ENCODE measurements at places on chromosomes 2 and 18.

- DNase-seq = no peak
Measured at GRCh38 chr2:130389783-130390182, 33.9 kb downstream of the PTPN18 start.

- no peak for DNase-seq
Measured at GRCh38 chr2:71347517-71347916, 15.9 kb downstream of the ZNF638 start.

- no peak for DNase-seq
Measured at GRCh38 chr2:99772591-99773331, 282.9 kb upstream of the REV1 start.

DNA sequence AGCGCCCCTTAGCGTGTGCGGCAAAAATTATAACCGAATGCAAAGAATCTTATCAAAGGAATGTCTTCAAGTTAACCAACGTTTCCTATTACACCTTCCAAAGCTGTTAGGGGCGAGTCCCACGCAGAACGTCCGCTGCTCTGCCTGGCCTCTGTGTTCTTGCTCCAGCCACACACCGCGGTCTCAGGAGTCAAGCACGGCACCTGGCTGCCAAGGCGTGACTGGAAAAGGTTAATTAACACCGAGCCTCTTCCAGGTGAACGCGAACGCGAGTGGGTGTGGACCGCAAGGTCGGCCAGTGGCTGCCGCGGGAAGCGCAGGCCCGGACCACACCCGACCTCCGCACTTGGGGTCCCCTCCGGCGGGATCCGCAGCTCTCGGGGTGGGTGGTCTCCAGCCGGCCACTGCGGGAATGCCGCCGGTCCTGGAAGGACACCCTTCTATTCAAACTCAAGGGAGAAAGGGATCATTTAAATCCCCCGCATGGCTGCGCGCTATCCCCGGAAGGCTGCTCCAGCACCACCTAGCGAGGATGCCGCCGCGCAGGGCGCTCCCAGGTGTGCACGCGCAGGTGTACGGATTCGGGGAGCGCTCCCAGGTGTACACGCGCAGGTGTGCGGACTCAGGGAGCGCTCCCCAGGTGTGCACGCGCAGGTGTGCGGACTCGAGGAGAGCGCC lies 830 bp downstream of the CYB5A start:
- no peak for DNase-seq

- DNase-seq = no peak
Measured at GRCh38 chr2:11711751-11712150, 34.7 kb upstream of the LPIN1 start.

DNA sequence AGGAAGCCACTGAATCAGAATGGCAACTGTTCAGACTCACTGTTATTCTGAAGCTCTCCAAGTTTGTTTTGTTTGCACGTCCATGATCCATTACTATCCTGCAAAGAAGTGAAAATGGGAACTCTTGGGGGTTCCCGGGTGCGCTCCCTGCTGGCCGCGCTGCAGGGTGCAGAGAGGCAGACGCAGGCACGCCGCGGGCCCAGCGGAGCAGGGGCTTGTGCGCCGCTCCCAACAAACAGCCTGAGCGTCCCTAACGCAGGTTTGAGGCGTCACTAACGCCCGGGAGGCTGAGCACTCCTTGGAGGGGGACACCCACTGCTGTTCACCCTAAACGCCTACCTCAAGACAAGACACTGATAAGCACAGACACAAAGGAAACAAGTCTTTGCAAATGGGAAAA lies 14.3 kb upstream of the PIEZO2 start:
- no peak for DNase-seq

DNA sequence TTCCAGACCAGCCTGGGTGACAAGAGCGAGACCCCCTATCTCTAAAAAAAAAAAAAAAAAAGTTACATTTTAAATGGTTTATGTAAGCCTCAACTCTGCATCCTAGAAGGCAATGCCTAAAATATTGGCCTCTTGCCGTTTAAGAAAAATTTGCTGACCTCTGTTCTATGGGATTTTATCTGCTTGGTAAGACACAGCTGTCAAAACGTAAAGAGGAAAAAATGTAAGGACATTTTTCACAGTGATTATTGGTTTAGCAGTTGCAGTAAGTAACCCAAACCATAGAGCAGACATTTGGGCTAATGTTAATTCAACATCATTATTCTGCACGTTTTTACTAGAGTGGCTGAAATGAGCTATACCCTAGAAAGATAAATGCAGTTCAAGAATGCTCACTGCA lies 14.4 kb upstream of the E2F6 start:
- DNase-seq = no peak

DNA sequence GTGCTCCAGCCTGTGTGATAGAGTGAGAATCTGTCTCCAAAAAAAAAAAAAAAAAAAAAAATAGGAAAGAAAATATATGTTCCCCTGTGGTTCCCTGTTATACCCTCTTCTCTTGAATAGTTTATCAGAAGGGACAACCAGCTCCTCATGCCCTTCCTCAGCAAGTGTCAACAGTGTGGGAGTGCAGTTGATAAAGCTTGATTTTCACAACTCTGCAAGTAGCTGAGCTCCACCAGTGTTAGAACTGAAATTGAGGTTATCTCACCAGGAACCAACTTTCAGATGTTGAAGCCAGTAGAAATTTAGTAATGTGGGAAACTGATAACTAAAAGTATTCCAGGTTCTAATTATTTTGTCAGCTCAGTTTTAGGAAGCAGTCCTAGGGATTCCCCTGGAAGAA lies 25.1 kb downstream of the NEDD4L start:
- DNase-seq = no peak

- no peak for DNase-seq
Measured at GRCh38 chr2:174593574-174594203, 3.9 kb downstream of the WIPF1 start.

DNA sequence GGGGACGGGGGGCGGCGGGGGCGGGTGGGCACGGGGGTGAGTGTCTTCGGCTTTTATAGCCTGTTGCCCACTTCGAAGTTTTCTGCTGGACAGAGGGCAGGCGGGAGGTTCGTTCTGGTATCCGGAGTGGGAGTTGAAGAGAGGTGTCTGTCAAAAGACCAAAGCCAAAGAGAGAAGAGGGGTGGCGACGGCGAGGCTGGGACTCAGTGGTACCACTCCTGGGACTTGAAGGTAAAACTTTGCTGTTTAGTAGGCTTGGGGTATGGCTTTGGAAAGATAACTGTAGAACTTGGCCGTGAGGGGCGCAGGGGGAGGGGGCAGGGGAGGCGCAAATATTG lies 215.8 kb upstream of the DTNA start:
- no peak for DNase-seq

DNA sequence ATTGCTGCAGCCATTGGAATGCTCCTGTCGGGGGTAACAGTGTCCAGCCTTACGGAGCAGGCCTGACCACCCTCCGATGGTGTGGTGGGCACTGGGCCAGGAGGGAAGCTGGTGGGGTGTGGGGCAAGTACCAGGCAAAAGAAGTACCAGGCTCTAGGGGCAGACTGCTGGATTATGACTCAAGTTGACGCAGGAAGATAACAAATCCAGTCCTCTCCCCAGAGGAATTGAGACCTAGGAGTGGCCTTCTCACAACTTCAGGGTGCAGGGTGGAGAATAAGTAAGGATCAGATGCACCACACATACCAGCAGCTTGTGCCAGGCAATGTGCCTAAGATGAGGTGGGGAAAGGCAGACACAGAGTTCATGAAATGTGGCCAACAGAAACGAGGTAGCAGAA lies 37.9 kb downstream of the SEMA4F start:
- DNase-seq = no peak

DNA sequence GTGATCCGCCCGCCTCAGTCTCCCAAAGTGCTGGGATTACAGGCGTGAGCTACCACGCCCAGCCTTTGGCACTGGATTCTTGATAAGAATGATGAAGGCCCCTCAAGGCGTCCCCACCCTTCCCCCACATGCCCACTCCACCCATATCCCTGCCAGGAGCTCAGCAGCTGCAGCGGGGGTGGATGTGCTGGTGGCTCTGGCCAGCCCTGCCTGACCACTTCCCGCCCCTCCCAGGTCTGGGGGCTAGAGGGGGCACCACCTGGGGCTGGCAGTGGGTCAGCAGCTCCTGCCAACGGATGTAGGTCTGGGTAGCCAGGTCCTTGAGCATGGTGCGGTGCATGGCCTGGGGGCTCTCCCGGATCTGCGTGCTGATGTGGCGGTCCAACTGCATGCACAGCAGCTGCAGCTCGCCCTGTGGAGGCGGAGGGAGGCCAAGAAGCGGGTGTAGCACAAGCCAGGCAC lies 7.8 kb upstream of the SEMA4C start:
- DNase-seq = no peak

DNA sequence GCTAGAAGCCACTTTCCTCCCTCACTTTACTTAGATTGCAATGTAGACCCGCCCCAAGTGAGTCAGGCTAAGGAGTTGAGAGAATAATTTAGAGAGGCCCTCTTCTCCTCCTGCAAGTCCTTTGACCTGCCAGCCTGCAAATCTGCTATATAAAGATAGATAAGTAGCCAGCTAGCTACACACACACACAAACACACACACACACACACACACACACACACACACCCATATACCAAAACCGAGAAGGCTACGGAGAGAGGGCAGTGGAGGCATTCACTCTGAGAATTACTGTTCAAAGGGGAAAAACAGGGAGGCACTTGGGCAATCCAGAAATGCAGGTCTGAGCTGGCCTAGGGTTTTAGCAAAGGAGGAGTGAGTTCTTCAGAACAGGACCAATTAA lies 23.0 kb upstream of the SMAD7 start:
- DNase-seq = no peak

GRCh38 chr2:208012449-208012848 lies 12.9 kb downstream of the PLEKHM3 start:
- no peak for DNase-seq

GRCh38 chr2:86234563-86235131 lies 35.4 kb downstream of the MRPL35 start:
- no peak for DNase-seq

DNA sequence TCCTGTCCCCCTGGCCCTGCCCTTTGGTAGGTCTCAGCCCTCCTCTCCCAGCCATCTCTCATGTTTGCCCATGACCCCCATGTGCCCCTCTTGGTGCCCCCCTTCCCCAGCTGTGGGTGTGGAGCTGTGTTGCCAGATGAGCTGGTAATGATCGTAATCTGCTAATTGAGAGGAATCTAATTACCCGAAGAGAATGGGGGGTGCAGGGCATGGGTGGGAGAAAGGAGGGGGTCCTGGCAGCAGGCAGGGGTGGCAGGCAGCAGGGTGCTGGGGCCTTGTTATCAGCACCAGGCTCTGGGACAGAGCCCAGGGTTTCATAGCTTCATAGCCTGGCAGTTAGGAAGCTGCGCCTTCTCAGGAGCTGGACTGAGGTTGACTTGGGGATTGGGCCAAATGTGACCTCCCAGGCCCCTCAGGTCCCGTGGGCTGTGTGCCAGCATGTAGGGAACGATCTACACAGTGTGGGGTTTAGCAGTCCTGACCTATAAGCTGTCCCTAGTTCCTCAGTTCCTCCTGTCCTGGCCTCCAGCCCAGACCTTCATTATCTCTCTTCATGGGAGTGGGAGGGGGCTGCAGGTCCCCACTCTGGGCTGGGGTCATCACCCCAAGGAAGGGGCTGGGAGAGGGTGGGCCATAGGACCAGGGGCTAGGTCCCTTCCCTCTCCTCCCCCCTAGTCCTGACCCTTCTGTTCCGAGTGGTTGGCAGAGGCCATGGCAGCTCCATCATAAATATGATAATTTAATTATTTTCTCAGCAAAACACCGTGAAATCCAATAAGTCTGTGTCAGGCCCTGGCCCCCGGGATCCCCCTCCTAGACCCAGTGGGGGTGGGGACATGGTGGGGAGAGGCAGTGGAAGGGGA lies 6.5 kb upstream of the ASIC4 start:
- DNase-seq = no peak

DNA sequence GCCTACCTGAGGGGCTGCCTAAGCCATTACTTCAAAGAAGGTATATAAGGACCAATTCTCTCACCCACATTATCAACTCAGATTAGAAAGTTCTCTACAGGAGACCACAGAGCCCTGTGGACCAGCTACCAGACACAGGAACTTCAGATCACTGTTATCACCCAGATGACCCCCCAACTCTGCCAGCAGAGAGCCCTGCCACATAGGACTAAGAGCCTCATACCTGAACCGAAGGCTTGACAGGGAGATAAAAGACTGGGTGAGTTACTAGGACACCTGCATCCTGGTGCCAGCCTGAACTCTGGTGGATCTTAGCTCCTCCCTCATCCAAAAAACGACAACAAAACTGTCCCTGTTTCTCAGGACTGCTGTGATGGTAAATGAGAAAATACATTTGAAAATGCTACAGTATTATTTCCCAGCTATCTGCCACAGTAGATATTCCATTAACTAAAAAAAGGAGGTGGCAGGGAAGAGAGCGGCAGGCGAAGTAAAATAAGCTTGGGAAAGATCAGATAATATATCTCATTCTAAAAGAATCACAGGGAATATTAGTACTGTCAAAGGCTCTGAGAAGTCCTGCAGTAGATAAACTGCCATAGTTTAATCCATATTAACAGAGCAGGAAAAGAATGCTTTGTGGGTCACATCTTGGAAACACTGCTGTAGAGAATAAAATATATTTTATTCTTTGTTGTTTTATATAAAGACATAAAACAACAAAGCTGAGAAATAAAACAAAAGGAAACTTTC lies 79.7 kb downstream of the STK39 start:
- DNase-seq = no peak

DNA sequence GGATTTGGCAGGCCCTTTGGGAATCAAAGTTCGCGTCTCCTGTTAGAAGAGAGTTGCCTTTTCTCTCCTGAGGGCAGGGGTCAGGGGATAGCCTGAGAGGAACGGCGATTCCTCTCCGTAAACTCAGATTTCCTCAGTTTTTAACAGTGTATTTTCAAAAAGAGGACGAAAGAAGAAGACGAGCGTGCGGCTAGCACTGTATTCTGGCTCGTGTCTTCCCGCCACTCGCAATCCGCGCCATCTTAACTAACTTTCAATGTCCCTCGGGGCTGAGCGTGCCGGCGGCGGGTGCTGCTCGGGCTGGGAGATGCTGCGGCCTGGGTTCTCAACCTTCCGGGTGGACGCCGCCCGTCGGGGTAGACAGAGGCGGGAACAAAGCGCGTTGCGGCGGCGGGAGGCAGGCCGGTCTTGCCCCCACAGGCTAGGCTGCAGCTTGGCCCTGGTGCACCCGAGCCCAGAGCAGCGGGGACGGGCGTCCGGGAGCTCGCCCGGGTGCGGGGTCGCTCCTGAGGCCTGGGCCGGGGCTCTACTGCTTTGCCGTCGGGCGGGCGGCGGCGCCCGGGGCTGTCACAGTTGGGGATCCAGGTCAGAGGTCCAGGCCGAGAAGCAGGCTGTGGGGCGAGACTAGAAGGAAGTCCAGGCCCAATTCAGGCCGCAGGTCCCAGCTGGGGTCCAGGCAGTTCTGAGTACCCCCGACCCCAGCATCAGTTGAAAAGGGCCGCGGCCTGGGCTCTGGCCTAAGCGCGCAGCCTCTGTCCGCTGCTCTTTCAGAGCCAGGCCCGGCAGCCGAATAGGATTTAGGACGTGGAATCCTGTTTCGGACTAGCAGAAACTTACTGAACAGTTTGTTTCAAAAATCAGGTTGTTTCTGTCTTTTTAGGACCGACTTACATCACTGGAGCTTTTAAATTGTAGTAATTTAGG lies 11.8 kb downstream of the TBR1 start:
- DNase-seq = no peak

- DNase-seq = no peak
Measured at GRCh38 chr18:73352546-73352945, 484.8 kb upstream of the NETO1 start.

All from NCI-H2081 treated with DMSO at 0.1 percent for 48 hours (cell line).